ENCODE measurements at places on chromosomes 3 and 15.

DNA sequence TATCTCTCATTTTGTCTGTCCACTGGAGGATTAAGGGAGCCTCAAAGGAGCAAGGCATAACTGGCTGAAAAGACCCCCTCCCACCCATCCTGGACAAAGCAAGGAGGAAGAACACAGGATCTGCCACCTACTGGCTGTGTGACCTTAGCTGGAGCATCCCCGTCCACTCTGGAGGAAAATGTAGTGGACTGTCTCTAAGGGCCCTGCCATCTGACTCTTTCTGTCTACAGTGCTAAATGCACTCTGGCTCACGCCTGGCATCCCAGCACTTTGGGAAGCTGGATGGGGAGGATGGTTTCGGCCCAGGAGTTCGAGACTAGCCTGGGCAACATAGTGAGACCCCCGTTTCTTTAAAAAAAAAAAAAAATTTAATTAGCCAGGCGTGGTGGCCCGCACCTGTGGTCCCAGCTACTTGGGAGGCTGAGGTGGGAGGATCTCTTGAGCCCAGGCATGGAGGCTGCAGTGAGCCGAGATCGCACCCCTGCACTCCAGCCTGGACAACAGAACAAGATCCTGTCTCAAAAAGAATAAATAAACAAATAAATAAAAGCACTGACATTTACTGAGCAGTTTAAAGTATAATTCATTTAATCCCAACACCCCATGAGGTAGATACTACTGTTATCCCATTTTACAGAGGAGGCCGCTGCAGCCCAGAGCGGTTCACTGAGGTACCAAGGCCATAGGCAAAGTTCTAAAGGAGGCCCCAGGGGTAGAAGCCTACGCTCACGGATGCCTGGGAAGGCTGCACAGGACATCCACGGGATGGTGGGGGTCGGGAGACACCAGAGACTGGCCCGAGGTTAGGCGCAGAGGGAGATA, 1.1 kb downstream of the TBC1D2B start:
- no peak for DNase-seq

DNA sequence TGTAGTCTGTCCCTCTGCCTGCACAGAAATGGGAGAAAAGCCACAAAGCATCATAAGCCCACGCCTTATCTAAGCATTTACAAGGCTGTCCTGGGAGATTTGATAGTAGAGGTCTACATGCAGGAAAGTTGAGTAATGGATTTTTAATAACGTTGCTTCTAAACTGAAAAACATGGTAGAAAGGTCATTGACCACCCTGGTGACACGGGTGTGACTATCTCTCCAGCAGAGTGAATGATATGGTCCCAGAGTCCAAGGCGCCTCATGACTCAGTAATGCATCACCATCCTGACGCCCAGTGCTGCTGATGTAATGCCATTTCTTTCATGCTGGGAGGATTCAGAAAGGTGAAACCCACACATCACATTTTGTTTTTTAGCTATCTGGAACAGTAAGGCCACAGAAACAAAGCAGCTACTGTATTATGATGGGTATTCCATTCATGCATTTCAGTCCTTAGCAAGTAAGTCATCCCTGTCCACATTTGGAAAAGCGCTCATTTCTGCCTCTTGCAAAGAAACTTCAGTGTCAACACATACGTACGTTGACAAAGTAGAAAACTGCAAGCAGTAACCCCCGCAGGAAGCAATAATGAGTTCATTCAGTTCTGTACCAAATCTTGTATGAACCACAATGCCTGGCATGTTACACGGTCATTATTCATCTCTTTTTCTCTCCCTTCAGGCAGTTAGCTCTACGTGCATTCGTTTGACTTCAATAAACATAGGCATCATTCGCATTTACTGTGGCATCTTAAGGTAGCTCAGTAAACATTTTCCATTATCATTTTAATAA, 483.5 kb downstream of the GABRG3 start:
- DNase-seq: peak; percentile 24

GRCh38 chr3:184590795-184591194, 29.2 kb downstream of the EPHB3 start:
- DNase-seq: no peak

GRCh38 chr15:55552926-55553325, 35.2 kb downstream of the PYGO1 start:
- DNase-seq: peak; percentile 49

Data from hepatocyte (in vitro differentiated cells).